ENCODE measurements at places on chromosomes 1 and 21.

DNA sequence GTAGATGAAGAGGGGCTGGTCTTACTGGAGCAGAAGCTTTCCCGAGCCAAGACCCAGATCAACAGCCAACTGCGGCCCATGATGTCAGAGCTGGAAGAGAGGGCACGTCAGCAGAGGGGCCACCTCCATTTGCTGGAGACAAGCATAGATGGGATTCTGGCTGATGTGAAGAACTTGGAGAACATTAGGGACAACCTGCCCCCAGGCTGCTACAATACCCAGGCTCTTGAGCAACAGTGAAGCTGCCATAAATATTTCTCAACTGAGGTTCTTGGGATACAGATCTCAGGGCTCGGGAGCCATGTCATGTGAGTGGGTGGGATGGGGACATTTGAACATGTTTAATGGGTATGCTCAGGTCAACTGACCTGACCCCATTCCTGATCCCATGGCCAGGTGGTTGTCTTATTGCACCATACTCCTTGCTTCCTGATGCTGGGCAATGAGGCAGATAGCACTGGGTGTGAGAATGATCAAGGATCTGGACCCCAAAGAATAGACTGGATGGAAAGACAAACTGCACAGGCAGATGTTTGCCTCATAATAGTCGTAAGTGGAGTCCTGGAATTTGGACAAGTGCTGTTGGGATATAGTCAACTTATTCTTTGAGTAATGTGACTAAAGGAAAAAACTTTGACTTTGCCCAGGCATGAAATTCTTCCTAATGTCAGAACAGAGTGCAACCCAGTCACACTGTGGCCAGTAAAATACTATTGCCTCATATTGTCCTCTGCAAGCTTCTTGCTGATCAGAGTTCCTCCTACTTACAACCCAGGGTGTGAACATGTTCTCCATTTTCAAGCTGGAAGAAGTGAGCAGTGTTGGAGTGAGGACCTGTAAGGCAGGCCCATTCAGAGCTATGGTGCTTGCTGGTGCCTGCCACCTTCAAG, 57.3 kb downstream of the LAMC2 start:
- no peak for DNase-seq

- no peak for DNase-seq
Observed at GRCh38 chr1:47690341-47691250, 252.8 kb downstream of the FOXD2 start.

- DNase-seq: no peak
Observed at GRCh38 chr1:67952071-67952470, 98.4 kb downstream of the DIRAS3 start.

GRCh38 chr1:15231714-15232201, 15.3 kb upstream of the FHAD1 start:
- no peak for DNase-seq

GRCh38 chr1:38578271-38578951, 281.2 kb downstream of the RRAGC start:
- DNase-seq: no peak

GRCh38 chr1:36400825-36401601, 3.3 kb upstream of the LSM10 start:
- DNase-seq: no peak

- no peak for DNase-seq
Observed at GRCh38 chr1:7595336-7595735, 175.8 kb upstream of the VAMP3 start.

GRCh38 chr1:82587371-82587770, 786.6 kb downstream of the ADGRL2 start:
- no peak for DNase-seq

DNA sequence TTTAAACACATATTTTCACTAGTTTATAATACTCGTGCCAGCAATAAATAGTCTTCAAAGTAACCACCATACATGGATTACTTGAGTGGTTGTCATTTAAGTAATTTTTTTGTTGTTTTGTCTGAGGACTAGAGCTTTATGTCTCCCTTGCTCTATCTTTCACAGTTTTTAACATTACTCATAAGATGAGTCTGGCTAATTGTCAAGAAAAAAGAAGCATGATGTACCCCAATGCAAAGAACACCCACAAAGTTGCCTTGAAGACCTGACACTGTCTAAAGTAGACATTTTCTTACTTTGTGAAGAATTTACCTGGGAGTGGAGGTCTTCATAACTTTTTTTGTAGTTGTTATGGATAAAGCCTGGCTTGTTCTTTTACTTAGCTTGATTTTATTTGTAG, 210.4 kb upstream of the BRINP3 start:
- no peak for DNase-seq

GRCh38 chr1:60875138-60875537, 207.2 kb upstream of the NFIA start:
- no peak for DNase-seq

GRCh38 chr1:214404154-214404553, 123.2 kb downstream of the SMYD2 start:
- DNase-seq: no peak

DNA sequence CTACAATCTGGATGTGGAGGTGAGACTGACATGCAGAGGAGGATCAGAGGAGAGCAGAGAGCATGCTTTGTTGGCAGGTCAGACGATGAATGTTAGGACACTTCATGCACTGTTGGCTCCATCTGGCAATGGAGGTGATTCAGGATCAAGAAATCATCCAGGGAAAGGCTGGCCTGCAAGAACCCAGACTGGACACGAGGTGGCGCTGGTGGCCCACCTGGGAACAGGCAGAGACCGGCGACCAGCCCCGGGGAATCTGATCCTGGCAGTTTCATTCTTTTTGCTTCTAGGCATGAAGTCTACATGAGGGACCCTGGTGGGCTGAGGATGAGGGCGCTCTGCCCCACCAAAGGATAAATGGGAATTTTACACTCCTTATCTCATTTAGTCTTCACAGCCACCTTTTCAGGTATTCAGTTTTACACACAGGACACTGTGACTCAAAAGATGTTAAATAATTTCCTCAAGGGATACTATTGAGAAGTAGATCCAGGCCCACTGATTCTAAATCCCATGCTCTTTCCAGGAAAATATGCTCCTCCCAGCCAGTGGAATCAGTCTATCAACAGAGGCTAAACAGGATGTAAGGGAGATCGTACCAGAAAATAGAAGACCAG, 26.2 kb upstream of the SCMH1 start:
- no peak for DNase-seq

- no peak for DNase-seq
Observed at GRCh38 chr1:245790441-245790840, 635.7 kb downstream of the KIF26B start.

DNA sequence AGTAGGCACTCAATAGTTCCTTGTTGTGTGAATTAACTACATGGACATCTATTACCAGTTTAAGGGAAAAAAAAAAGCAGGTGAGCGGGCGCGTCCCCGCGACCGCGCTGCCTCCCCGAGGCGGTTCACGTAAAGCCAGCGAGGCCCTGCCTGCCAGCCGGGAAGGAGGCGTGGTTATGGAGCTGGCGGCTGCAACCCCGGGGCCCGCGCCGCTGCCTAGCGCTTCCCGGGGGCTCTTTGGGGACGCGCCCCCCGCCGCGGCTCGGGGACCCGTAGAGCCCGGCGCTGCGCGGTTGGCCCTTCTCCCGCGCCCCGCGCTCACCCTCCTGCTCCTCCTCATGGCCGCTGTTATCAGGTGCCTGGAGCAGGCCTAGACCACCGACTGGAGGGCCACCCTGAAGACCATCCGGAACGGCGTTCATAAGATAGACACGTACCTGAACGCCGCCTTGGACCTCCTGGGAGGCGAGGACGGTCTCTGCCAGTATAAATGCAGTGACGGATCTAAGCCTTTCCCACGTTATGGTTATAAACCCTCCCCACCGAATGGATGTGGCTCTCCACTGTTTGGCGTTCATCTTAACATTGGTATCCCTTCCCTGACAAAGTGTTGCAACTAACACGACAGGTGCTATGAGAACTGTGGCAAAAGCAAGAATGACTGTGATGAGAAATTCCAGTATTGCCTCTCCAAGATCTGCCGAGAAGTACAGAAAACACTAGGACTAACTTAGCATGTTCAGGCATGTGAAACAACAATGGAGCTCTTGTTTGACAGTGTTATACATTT, 2.6 kb upstream of the CC2D1B start:
- DNase-seq: no peak

GRCh38 chr1:1200876-1201810, 5.2 kb downstream of the TNFRSF18 start:
- no peak for DNase-seq

GRCh38 chr1:15571266-15571665, 13.6 kb downstream of the AGMAT start:
- DNase-seq: no peak

GRCh38 chr1:239308701-239309333, 77.6 kb upstream of the CHRM3 start:
- no peak for DNase-seq

DNA sequence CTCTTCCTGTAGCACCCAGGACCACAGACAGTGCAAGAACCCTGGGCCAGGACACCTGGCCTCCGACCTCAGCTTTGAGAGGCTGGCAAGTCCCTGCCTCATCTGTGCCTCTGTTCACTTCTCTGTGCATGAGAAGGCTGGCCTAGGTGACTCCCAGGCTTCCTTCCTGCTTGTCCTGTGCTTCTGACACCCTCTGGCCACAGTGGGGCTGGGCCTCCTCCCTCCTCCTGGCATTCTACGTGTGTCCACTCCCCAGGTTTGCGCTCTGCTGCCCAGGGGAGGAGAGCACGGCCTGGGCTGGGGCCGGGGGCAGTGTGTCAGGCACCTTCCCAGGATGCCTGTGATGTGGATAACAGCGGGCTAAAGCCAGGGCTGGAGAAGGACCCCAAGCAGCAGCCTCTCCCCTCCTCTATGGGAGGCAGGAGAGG, 30.3 kb upstream of the PKP1 start:
- no peak for DNase-seq

- DNase-seq: no peak
Observed at GRCh38 chr1:30902593-30903290, 5.8 kb downstream of the SDC3 start.

DNA sequence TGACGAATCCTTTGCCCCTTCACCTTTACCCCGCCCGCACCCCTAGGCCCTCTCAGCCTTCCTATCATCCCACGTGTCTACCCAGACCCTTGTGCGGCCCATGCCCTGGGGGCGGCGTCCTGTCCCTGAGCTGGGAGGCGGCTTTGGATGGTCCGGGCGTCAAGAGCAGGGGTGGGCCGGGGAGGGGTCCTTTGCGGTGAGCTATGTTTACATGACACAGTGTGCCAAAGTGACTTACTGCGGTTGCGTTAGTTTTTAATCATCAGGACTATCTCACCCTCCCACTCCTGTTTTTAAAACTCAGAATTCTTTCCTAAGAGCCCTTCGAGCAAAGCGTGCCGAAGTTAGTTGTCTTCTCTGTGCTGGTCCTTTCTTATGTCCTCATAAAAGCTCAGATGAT, 144.6 kb downstream of the PGBD5 start:
- no peak for DNase-seq

DNA sequence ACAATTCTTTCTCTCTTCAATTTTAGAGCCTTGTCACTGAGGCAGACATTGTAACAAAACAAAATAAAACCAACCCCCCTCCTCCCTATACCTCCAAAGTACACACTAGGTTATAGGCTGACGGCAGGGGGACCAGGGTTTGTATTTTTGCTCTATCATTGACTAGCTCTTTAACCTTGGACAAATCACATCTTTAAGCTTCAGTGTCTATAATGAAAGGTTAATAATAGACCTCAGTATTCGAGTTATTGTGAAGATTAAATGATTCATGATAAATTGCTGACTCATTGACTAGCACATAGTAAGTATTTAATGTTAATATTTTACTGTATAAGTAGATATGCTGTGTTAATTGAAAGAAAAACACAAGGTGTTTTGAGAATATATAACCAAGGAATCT, 1267.6 kb upstream of the ADGRL2 start:
- DNase-seq: no peak

DNA sequence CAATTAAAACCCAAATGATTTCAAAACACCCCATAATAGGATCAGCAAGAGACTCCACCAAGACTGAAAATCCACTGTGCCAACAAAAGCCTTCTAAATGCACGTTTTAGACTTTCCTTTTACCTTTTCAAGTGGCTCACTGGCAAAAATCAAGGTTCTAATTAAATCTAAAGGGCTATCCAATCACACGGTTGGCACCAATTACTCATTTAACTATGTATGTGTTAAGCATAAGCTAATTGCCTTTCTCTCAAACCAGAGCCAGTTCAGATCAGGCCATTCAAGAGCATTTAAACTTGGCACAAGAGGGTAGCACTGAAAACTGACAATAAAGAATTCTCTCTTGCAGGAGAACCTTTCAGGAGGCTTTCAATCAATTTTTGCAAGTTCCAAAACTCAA, 139.5 kb downstream of the RGS7 start:
- DNase-seq: no peak

DNA sequence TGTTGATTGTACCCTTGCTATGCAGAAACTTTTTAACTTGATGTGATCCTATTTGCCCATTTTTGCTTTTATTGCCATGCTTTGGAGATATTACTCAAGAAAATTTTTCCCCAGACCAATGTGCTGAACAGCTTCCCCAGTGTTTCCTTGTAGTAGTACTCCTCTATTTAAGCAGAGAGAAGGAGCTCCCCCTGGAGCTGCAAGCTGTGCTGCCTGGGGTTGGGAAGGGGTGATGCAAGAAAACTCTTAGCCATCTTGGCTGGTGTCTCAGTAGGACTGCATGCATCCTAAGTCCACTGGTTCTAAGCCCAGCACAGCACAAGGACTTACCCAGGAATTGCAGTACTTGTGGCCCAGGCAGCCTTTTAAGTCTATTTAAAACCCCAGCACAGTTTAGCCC, 121.6 kb downstream of the NTMT2 start:
- DNase-seq: no peak

DNA sequence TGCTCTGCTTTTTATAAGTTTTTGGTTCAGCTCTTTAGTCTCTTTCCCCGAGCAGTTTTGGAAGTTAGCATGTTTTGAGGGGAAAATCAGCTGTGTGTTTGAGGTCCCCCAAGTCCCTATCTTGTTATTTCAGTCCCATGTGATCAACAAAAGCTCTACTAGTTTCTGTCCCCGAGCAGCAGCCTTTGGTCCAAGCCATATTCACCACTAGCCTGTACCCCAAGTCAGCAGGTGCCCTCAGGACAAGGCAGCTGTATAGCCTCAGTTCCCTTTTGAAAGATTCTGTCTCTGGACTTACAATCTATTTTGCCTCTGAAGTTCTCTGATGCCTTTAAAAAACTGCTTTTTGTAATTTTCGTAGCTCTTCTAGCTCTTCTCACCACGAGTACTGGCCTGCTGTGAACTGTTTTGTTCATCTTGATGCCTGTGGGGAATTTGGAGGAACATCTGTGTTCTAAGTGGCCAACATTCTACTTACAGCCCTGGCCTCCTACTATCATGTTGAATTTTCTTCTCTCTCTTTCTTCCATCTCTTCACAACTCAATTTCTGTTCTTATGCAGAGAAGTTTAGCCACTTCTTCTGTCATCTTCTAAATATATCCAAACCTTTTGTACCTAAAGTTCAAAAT, 16.7 kb downstream of the UAP1 start:
- DNase-seq: no peak

GRCh38 chr1:17306921-17307320, 1.1 kb upstream of the PADI4 start:
- no peak for DNase-seq

- no peak for DNase-seq
Observed at GRCh38 chr1:100322436-100323211, 29.7 kb upstream of the CDC14A start.
